Stimulated activated CD4-positive, alpha-beta T cell treated with anti-CD3 and anti-CD28 coated beads, Interleukin-2, amount 100 ng/mL, for 4 hours (primary cell): ENCODE measurements at places on chromosomes 5 and 9.

DNA sequence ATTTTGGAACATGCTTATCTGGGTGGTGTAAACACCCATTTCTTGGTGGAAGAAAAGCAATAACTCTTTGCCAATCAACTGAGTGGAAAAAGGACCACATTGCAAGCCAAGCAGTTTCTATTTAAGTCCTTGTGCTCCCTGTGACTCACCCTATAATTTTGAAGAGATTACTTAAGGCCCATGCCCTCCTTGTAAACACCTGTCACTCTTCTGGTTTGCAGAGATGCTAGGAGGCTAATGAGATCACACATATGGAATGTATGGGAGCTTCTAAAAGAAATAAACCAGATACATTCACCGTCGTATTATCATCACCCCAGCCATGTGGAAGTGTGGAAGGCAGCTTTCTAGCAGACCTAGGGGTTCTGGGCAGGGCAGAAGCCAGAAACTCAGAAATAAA, 337.1 kb downstream of the GADD45G start:
- no peak for DNase-seq

GRCh38 chr5:136998854-136999357, 500.2 kb downstream of the SPOCK1 start:
- no peak for DNase-seq

DNA sequence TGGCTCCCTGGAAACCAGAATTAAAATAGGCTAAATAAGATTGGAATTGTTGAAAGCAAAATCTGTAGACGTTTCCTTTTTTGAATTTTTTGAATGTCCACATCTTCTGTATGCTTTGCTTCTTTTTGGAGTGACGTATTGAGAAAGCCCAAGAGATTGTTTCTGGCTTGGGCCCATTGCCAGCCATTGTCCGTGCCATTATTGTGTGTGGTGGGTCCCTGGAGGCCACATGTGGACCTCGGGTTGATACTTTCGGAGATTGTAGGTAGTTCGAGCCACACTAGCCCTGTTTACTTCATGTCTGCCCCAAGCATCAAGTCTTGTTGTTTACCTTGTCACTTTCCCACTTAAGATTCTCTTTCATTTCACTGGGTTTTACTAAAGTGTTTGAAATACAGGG, 106.0 kb downstream of the PALM2AKAP2 start:
- DNase-seq = no peak

- no peak for DNase-seq
These were observed 279.9 kb downstream of the RASEF start for GRCh38 chr9:82783045-82783444.

- no peak for DNase-seq
These were observed 100.5 kb downstream of the ENC1 start for GRCh38 chr5:74539986-74540385.
